ENCODE measurements at places on chromosomes 16 and 17.

GRCh38 chr17:67646472-67646871 is 71.3 kb upstream of the NOL11 start:
- no peak for DNase-seq

DNA sequence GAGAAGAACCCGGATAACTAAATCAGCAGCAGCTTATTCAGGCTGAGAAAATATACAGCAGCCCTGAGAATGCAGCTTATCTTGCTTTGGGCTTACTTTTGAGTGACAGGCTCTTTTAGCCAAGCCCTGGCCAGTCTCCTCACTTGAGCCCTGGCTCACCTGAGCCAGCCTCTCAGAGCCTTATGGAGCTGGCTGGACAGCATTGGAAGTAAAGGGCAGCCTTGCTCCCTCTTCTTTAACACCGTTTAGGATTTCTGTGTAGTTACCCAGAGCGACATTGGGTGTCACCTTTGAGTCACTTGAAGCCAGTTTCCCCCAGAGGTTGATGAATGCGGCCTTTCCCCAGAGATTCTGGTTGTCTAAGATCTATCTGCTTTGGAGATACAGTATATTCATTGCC is 7.7 kb upstream of the NPIPB2 start:
- DNase-seq = peak; percentile 67

DNA sequence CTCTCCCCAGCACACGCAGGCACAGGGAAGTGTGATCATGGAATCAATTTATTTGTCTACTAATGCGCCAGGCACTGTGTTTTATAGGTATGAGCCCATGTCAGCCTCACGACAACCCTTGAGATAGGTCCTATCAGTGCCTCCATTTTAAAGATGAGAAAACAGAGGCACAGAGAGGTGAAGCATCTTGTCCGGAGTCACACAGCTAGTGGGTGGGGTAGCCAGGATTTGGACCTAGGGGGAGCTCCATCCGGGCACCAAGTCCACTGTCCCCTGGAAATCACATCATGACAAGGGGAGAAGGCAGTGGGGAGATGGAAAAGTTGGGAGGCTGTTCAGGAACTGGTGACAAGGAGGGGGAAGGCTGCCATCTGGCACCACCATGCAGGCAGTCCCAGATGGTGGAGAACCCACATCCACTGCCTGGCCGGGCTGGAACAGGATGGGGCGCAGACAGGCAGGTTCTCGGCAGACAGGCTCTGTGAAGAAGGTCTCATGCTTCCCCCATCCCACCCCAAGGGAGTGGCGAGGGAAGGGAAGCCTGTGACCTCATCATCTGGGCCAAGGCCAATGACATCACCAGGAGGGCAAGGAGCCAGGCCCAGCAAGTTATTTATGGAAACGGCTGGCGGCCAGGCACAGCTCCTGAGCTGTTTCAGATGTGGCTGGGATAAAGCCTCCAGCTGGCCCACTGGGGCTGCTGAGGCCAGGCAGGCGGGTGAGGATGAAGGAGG is 126.0 kb upstream of the SDK2 start:
- peak; percentile 92 for DNase-seq

- DNase-seq = no peak
Observed at GRCh38 chr16:23996258-23996955, 160.6 kb downstream of the PRKCB start.

DNA sequence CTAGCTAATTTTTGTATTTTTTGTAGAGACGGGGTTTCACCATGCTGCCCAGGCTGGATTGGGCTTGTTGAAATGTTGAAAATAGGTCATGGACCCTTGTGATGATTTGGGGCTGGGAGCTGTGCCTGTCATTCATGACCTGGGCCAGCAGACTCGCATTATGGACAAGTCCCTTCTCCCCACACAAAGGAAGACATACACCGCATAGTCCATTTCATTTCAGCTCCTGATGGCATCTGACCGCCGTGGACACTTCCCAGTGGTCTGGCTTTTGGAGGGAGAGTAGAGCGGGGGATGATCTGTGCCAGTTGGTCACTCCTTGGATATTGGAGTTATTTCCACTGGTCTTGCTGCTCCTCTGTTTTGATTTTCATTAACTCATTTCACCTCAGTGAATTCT is 34.8 kb downstream of the MPRIP start:
- DNase-seq = no peak

GRCh38 chr17:45949755-45950320 is 49.2 kb upstream of the STH start:
- no peak for DNase-seq

DNA sequence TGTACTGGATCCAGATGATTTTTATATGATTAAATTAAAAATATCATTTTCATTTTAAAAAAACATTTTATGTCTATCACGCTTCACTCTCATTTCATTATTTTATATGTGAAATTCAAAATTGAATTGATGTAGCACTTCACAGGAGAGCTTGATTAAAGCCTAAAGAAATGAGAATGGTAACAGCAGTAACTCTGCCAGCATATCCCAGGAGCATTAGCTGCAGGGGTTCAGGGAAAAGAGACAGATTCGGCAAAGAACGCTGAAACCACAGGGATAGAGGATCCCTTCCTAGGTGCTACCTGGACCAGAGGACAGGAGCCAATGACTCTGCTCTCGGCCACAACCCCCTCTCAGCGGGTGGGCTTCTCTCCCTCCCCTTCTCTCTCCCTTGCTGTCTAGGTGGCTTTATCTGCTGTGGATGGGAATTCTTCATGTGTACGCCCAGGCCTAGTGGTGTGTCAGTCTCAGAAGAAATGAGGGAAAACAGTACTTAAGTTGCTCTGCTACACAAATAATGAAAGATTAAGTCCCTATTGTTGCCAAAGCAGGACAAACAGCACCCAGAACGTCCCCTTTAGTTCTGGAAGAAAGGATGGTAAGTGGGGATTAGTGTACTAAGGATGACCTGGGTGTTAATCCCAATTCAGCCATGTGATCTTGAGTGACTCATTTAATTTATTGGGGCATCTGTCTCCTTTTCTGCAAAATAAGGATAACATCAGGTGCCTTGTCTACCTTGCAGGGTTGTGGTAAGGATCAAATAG is 123.3 kb downstream of the CDK5R1 start:
- no peak for DNase-seq

DNA sequence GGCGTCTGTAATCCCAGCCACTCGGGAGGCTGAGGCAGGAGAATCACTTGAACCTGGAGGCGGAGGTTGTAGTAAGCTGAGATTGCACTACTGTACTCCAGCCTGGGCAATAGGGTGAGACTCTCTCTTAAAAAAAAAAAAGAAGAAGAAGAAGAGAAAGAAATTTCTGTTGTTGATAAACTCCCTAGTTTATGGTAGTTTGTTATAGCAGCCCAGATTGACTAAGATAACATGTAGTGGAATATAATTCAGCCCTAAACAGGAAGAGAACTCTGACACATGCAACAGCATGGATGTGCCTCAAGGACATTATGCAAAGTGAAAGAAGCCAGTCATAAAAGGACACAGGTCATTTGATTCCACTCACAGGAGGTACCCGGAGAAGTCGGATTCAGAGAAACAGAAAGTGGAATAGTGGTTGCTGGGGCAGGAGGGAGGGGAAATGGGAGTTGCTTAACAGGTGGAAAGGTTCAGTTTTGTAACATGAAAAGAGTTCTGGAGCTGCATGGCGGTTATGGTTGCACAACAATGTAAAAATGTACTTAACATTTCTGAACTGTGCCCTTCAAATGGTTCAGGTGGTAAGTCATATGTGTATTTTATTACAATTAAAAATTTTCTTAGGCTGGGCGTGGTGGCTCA is 26.0 kb upstream of the PRM1 start:
- DNase-seq = no peak

DNA sequence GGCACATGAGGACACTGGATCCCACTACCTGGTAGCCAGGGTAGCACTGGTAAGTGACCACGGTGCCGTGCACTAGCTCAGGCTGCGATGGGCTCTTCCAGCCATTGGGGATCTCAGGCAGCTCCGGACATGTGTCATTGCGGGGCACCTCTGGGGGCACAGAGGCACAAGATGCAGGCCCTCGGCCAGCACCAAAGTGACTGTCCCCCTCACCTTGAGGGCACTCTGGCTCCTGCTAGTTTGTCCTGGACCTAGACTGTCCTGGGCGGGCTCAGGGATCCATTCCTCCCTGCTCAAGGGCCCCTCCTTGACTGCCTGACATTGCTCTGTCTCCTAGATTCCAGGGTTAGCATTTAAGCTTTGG is 6.7 kb upstream of the PHF12 start:
- no peak for DNase-seq

- DNase-seq = peak; percentile 54
Observed at GRCh38 chr16:81481207-81481821, 36.7 kb downstream of the CMIP start.

GRCh38 chr17:79778504-79779083 is 646 bp downstream of the CBX2 start:
- DNase-seq = no peak

- no peak for DNase-seq
Observed at GRCh38 chr16:79347277-79347676, 253.3 kb downstream of the MAF start.

DNA sequence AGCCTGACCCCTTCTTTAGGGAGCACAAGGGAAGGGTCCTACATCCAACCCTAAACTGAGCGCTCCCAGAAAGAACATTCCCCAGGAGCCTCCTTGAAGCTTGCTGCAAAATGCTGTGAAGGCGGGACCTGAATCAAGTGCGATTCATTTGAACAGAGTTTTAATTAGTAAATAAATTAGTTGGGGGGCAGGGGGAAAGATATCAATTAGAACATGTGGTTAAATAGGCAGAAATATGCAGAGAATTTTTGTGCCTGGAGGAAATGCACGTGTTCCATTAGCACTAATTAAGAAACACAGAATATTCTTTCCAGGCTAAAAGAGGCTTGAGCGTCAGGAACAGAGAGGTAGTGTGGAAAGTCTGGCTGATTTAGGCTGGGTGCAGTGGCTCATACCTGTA is 38.5 kb upstream of the SHISA9 start:
- DNase-seq = no peak

DNA sequence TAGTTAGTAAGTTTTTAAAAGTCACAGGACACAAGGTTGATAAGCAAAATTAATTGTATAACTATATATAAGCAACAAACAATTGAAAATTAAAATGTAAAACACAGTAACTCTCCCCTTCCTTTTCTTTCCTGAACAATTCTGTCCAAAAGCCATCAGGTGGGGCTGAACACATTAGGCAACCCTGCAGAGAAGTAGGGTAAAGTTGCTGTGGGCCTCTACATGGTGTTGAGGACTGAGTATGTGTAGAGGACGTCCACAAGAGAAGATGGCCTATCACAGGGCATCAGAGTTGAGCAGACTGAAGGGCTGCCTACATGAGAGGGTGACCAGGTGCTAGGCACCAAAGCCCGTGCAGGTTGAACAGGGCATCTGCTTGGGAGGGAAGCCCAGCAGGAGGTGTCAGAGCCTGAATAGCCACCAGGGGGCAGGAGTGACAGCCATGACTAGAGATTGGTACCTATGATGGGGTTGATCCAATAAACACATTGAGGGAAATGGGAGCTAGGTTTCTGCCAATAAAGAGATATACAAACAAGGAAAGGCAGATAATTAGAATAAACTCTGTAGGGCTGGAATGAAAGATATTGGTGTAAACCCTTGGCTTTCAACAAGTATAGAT is 415.1 kb downstream of the NPIPA8 start:
- DNase-seq = peak; percentile 3

DNA sequence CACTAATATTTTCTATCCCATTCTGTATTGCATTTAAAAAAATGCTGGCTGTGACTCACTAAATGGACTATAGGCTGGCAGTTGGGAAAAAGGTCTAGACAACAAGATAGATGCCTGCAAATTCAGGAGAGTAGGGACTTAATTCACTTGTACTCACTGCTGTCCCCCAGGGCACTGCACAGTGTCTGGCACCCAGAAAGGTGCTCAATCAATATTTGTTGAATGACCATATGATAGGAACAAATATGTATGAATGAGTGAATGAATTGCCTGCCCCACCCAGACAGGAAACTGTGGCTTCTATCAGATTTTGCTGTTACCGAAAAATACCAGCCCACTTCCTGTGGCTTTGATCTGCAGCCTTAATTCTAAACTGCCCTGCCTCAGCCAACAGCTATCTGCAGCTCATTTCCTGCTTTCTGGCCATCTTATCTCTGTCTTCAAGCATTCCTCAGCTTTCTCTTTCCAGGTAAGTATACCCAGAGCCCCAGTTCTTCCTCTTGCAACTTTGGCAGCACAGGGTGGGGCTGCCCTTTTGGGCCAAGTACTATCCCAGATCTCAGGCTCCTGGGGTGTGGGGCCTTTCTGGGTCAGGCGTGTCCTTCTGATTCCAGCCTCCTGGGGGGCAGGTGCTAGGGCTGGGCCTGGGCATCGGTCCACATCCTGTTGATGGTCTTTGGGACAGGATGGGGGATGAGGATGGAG is 15.3 kb upstream of the TNS4 start:
- peak; percentile 56 for DNase-seq

GRCh38 chr16:24850289-24850938 is 4.7 kb downstream of the SLC5A11 start:
- DNase-seq = no peak
